Mononuclear cell (primary cell): ENCODE measurements at places on chromosomes 4 and X. TPM values are rescaled to one million over a fixed set of nuclear protein-coding genes. Genes with fewer than 3 reads are reported as not detected.

SHOX gene
- not detected for total RNA-seq

ZFP42 gene
- total RNA-seq, result not detected

TMEM35A gene
- total RNA-seq, result not detected

RBM47 gene
- 59.3 TPM for total RNA-seq

AKAP14 gene
- total RNA-seq, result not detected

PPEF2 gene
- 0.63 TPM for total RNA-seq

ADAMTS3 gene
- not detected for total RNA-seq

PHF8 gene
- total RNA-seq, result 61.0 TPM

TRIM75 gene
- not detected for total RNA-seq

MND1 gene
- total RNA-seq, result 0.52 TPM

ZNF157 gene
- total RNA-seq, result 0.63 TPM

LGI2 gene
- not detected for total RNA-seq

ZNF185 gene
- 24.9 TPM for total RNA-seq

SGMS2 gene
- 8.6 TPM for total RNA-seq

VCX3B gene
- total RNA-seq, result not detected

CT45A10 gene
- total RNA-seq, result not detected

MAGEB17 gene
- total RNA-seq, result not detected

PASD1 gene
- total RNA-seq, result not detected

SYN1 gene
- 0.21 TPM for total RNA-seq

C4orf51 gene
- total RNA-seq, result not detected

MAGEB1 gene
- total RNA-seq, result not detected

REST gene
- 65.8 TPM for total RNA-seq

ADAD1 gene
- not detected for total RNA-seq

FOXR2 gene
- total RNA-seq, result not detected

BMPR1B gene
- total RNA-seq, result under 0.01 TPM

ZNF41 gene
- total RNA-seq, result 3.9 TPM

USP26 gene
- total RNA-seq, result not detected
